ENCODE measurements at places on chromosomes 2 and 18.

DNA sequence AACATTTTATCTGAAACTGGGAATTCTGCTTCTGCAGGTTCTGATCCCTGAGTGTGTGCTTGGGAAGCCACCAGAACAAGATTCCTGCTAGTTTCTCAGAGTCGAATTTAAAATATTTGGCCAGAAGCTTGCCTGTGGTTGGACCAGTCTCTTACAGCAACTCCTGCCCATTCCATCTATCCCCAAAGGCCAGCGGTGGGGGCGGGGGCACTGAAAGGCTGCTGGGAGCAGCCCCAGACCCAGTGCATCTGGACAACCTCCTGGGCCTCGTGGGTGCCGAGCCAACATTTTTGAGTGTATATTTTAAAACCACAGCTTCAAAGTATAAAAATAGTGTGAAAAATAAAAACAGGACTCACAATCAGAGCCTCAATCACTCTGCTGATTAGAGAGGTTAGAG is 38.6 kb upstream of the ZFP36L2 start:
- no peak for DNase-seq

- no peak for DNase-seq
Measured at GRCh38 chr2:168212167-168212566, 35.2 kb downstream of the STK39 start.

DNA sequence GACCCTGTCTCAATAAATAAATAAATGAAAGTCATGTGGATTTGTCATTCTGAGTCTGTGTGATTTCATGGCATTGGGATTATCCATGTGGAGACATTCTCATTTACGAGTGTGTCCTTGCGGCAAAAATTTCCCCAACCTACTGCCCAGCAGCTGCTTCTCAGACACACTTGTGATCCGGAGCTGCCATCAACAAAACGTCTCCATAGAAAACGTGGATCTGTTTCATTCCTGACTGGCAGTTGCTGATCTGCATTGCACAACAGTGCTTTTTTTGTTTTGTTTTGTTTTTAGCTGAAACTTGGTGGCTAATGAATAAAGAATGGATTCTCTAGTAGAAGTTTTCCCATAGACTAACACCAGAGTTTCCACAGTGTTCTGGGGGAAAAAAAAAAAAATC is 74.7 kb downstream of the TGIF1 start:
- DNase-seq: no peak

GRCh38 chr18:47929681-47930198 is 719 bp downstream of the SMAD2 start:
- no peak for DNase-seq

Data from NCI-H1694 (cell line).